ENCODE measurements at places on chromosomes 2 and 18.

DNA sequence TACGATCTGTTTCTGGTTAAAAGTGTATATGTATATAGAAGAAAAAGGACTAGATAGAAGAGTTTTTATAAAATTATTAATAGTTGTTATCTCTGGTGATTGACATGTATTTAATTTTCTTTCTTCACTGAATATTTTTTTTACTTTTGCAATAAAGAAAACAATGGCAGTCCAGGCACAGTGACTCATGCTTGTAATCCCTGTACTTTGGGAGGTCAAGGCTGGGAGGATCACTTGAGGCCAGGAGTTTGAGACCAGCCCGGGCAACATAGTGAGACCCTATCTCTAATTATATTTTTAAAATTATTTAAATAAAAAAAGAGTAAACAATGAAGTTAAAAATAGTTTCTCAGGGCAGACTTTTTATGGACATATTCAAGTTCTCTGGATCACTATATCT, 114.7 kb downstream of the FAM117B start:
- no peak for DNase-seq

GRCh38 chr2:157929871-157930667, 53.9 kb upstream of the ACVR1 start:
- DNase-seq, result no peak

- DNase-seq, result no peak
Observed at GRCh38 chr2:158507141-158507540, 50.4 kb downstream of the PKP4 start.

DNA sequence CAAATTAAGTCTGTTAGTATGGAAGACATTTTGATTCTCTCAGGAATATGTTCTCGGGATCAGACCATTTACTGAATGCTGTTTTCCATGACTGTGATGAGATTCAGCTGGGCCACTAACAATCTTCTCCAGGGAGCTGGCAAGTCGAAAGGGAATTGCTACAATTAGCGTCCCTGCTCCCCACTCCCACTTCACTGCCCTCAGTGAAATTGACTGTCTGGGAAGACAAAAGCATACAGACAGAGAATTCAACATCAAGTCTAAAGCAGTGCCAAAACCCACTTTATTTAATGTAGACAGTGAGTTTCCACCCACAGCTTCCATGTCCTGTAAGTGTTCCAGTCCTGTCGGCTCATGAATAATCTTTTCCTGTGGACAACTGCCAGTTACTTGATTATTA, 34.0 kb upstream of the COL3A1 start:
- DNase-seq, result no peak

DNA sequence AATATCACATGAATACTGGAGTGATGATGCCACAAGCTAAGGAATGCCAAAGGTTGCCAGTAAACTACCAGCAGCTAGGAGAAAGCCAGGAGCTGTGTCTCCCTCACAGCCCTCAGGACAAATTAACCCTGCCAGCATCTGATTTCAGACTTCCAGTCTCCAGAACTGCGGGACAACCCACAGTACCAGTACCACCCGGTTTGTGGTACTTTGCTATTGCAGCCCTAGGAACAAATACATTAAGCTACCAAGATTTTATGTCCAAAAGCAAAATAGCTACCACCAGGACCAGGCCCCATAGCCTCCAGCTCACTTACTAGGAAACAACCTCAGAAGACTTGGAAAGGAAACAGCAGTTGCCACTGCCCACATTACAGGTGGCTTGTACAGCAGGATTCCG, 10.0 kb downstream of the PID1 start:
- DNase-seq, result no peak

DNA sequence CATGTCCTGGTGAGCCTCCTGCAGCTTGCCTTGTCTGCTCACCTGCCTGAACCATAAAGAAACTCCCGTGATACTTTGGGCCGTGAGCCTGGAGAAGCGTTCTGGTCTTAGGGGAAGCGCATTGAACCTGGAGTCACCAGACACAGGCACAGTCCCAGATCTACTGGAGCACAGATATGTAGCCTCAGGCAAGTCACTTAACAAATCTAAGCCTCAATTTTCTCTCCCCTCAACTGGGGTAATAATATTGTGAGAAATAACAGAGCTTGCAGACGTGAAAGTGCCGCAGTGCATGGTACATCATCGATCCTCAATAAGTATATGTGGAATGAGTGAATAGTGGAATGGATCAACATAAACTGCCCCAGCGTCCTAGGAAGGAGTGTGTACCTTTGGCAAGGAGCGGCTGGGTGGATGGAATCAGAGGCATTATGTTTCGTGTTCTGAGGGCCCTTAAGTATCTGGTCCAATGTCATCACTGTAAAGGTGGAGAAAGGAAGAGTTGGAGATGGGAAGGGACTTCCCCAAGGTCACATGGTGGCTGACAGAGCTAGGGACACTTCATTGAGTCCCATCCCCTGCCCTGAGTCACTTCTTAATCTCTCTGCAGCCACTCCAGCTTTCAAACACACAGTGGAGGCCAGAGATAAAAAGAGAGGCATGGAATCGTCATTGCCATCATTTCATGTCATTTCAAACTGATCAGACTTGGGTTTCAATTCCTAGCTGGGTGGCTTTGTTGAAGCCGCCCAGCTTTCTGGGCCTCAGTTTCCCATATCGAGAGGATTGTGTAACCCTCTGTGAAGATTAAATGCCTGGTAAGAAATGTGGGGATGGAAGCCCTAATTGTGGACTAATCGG, 172.4 kb downstream of the DDX1 start:
- no peak for DNase-seq

- no peak for DNase-seq
Observed at GRCh38 chr2:141515931-141516330, 614.9 kb downstream of the LRP1B start.

- DNase-seq, result no peak
Observed at GRCh38 chr18:13612196-13612997, 114.0 kb downstream of the FAM210A start.

- DNase-seq, result no peak
Observed at GRCh38 chr2:209614690-209615369, 156.8 kb upstream of the UNC80 start.

DNA sequence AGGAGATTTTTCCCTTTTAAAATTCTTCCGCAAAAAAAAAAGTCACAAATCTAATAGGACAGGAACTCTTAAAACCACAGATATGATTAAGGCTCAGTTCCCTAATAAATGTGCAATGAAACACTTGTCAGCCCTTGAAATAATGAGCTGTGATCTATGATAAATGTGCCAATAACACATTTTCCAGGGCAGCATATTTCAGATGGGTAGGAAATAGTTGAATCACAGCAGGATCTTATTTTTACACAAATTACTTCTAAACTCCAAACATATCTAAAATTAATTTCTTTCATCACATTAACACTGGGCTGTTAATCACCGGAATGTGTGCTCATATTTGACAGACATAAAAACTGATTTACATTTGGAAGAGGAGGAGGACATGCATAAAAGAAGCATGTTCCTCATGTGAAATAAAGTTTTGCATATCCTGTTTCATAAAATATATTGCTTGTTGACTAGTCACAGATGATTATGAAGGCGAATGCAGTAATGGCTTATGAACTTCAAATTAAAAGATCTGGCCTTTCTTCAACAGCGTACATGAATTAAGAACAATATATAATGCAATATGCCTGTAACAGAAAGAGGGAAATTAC, 281.4 kb downstream of the PAX3 start:
- no peak for DNase-seq

Measured in NCI-H187 treated with DMSO at 0.1 percent for 48 hours (cell line).